Activated T-helper 1 cell treated with Interleukin-2 at 50 U/mL for 16 hours (primary cell): ENCODE measurements at places on chromosomes 5 and 9.

- DNase-seq: no peak
These were observed 169.6 kb downstream of the RORB start for GRCh38 chr9:74666625-74667316.

DNA sequence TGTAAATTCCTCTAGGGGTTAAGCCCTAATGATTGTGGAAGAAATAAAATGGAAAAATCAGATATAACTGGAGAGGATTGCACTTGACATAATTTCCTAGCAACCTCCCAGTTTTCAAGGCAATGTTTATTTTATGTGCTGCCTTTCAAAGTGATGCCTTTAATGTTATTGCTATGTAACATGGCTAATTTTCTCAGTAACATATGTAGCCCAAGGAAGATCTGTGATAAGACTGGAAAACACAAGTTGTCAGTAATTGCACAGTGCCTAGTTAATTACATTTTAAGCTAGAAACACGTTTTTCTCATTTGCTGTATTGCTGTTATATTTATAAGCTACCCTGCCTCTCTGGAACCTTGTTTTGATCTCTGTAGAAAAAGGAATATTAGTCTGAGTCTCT, 49.2 kb upstream of the KCNN2 start:
- no peak for DNase-seq

- DNase-seq: no peak
These were observed 35.3 kb upstream of the SLIT3 start for GRCh38 chr5:169336242-169336641.

GRCh38 chr9:32956606-32957005, 44.8 kb downstream of the APTX start:
- no peak for DNase-seq

GRCh38 chr5:149358294-149358651, 427 bp downstream of the PCYOX1L start:
- DNase-seq: peak; percentile 10

DNA sequence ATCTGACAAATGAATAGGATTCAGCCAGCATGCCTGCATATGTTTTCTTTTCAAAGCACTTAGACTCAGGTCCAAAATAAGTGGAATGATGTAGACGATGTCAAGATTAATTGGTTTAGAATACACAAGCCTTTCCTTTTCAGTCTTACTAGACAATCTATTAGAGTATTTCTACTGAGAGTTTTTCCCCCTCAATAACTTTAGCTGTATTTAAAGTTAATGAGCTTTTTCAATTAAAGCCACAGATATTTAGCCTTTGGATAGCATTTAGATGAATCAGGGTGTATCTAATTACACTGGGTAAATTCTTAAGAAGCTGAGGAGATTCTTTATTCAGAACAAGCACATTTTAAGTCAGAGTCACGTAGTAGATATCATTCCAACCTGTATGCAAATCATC, 198.7 kb upstream of the MPDZ start:
- no peak for DNase-seq
